PC-3 (cell line): ENCODE measurements at places on chromosomes 3 and 15.

GRCh38 chr3:9673082-9673481, 23.8 kb downstream of the MTMR14 start:
- DNase-seq = no peak

DNA sequence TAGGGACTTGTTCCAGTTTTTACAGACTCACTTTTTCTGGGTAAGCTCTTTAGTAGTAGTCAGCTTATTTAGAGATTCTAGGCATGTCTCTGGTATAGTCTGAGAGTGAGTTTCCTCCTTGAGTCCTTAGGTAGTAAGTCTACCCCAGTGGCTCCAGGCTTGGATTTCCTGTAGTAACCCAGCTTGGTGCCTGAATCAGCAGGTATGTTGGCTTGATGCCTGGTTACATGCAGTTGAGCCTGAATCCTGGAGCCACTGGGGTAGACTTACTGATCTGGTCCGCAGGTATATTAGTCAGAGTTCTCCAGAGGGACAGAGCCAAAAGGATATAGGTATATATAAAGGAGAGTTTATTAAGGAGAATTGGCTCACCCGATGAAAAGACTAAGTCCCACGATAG, 85.8 kb upstream of the RBMS3 start:
- peak; percentile 97 for DNase-seq

DNA sequence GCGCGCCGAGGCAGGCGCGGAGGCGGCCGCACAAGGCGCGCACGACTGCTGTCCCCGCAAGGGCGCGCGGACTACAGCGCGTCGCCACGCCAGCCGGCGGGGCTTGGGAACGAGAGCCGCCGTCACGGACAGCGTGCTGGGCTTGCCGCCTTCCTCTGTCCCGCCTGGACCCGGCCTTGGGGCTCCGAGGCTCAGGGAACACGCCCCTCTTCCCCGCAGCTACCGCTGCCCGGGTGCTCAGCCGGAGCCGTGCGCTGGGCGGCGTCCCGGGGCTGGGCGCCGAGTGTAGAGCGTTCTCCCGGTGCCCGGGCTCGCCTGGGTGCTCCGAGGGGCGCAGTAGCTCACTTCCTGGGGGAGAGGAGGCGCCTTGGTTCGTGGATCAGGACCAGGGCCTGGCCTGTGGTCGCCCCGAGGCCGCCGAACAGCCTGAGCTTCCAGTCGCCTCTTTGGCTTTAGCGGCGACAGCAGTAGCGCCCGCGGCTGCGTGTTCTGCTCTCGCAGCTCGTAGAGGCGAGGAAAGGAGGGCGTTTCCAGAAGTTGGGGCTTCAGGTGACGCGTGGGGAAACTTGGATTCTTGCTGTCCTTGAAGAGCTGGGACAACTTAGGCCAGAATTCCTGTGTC, 226.7 kb upstream of the C2CD4B start:
- peak; percentile 36 for DNase-seq

- peak; percentile 5 for DNase-seq
Observed at GRCh38 chr3:63450634-63451363, 172.7 kb downstream of the SYNPR start.

DNA sequence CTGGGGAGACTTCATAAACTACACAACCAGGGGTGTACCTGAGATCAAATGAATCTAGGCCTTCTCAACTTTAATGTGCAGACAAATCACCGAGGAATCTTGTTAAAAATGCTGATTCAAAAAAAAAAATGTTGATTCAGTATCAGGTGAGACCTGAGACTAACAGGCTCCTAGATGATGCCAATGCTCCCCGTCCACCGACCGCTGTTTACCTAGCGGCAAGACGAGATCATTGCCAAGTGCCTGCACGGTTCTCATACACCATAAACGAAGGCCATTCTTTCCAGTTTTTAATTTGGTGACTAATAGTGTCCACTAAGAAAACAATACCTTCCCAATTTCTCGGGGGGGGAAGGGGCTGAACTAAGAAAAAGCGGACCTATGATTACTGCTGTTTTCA, 2.5 kb upstream of the FSIP1 start:
- DNase-seq = peak; percentile 97

DNA sequence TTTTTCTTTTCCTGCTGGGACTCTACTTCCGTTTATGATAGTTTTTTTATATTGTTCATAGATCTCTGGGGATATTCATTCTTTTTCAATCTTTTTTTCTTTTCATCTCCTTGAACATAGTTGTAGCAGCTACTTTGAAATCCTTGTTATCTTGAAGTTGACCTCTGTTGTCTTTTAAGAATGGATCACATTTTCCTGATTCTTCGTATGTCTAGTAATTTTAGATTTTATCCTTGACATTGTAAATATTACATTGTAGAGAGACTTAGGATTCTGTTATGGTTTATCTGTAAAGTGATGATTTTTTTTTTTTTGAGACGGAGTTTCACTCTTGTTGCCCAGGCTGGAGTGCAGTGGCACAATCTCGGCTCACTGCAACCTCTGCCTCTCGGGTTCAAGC, 20.5 kb downstream of the MKRN2 start:
- no peak for DNase-seq

DNA sequence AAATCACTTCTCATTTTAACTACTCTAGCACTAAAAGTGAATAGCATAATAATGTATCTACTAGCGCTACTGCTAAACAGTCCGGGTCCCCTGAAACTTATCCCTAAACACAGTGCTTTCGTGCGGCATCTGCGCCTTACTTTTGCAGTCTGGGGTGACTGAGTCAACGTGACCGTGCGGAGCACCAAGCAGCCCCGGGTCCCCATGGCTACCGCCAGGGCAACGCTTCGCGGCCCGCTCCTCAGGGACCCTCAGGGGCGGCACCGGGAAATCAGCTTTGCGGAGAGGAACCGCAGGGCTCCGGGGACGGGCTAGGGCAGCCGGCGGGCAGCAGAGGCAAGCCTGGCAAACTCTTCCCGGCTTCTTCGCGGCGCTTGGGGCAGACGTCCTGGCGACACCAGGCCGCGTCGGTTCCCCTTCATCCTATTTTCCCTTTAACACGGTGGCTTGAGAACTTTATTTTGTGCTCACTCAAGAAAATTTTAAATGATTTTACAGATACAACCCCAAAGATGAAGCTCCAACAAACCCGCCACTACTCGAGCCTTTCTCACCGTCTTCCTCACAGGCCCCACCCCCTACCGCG, 757 bp upstream of the DIPK2A start:
- peak; percentile 30 for DNase-seq

DNA sequence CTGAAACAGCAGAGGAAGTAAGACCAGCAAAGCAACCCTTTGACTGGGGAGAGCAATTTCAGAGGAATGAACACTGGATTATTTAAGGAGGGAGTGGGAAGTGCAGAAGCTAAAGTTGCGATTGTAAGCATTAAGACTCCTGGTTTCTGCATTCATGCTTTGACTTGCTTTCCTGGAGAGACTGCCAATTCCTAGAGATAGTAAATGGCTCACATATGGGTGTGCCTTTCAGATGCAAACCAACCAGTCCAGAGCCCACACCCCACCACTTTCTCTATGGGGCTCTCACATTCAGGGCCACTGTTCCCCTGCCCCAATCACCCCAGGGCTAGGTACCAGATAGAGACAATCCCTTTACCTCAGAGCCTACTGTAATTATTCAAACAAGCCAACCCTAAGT, 200.9 kb upstream of the EIF1B start:
- no peak for DNase-seq

- DNase-seq = no peak
Observed at GRCh38 chr15:82774496-82774895, 31.4 kb downstream of the FSD2 start.

DNA sequence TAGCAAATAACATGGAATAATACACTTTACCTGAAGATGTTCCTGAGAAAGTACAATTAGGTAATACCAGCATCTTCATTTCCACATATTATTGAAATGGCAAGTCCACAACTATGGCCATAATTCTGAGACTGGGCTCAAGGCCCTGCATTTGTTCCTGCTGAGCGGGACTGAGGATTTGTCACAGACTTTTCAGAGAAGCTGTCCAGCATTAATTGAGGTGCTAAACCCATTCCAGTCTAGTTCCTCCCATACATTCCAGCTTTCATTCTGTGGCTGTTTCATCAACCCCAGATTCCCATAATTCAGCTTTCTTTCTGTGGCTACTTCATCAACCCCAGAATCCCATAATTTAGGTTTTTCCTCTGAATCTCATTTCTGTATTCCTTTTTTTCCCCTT, 293.4 kb upstream of the GBE1 start:
- DNase-seq = no peak

- DNase-seq = peak; percentile 56
Observed at GRCh38 chr3:98188545-98188944, 22.0 kb downstream of the OR5H15 start.

GRCh38 chr3:66153481-66154443, 67.0 kb upstream of the SLC25A26 start:
- DNase-seq = no peak

GRCh38 chr3:94162700-94163099, 99.8 kb downstream of the NSUN3 start:
- peak; percentile 94 for DNase-seq

- DNase-seq = no peak
Observed at GRCh38 chr3:139746481-139746880, 68.7 kb upstream of the NMNAT3 start.

DNA sequence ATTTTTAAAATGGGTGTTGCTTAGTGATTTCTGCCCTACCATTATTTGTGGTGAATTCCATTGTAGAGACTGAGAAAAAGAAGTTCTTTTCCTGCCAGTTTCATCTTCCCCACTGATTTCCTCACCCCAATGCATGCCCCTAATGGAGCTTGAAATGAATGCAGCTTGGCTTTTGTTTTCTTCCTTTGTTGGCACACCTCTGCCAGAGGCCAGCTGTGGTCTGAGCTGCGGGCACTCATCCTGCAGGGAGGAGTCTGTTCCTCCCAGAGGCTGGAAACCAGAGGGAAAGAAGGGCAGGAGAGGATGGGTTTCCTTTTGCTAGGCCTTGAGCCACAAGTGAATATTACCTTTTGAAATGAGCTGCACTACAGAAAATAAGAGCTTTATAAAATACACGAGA, 9.3 kb upstream of the ST8SIA2 start:
- DNase-seq = no peak

DNA sequence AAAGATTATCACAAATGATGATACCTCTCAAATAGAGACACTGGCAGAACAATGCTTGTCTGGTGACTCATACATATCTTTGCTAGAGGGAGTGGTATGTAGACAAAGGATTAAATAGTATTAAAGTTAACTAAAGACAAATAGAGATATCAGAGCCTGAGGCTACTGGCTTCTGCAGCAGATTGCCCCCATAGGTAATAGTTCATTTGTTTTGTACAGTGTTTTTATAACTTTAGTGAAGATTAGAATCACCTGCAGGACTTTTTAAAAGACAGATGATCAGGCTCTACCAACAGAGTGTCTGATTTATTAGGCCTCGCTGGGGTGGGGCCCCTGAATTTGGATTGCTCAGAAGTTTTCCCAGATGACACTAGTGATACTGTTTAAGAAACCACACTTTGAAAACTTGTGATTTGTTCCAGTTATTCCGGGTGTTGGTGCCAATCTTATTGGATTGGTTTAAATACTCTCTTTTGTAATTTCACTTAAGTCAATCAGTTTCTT, 96.4 kb downstream of the NAALADL2 start:
- peak; percentile 90 for DNase-seq

DNA sequence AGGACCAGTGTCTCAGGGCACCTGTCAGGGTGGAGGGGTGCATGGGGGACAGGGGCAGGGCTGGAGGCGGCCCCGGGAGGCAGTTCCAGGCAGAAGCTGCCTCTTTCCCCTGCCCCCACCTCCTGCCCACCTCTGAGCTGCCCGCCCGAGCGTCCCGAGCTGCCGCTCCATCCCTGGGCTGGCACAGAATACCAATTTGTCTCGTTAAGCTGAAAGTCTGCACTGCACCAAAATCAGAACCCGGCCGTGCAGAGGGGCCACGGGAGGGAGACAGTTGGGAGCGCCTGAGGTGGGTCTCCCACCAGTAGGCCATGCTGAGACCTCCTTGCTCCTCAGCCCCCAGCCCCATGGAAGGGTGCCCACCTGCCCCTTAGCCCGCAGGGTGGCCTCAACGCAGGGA, 1.3 kb upstream of the ATP2B2 start:
- no peak for DNase-seq

DNA sequence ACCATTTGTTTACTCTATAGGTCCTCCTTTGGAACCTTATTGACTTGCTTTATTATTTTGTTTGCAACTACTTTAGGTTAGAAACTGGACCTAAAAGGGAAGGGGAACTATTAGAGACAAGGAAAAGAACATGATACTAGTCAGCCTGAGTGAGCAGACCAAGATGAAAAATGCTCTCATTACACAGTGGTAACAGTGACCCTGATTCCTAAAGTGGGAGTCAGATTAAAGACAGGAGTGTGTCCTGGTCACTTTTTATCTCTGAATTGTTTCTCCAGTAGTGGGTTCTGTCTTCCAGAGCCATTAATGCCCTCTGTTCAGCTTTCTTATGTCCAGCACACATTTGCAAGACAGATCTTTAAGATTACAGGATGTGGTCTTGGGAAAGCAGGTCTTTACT, 124.1 kb downstream of the TMEM108 start:
- DNase-seq = no peak

DNA sequence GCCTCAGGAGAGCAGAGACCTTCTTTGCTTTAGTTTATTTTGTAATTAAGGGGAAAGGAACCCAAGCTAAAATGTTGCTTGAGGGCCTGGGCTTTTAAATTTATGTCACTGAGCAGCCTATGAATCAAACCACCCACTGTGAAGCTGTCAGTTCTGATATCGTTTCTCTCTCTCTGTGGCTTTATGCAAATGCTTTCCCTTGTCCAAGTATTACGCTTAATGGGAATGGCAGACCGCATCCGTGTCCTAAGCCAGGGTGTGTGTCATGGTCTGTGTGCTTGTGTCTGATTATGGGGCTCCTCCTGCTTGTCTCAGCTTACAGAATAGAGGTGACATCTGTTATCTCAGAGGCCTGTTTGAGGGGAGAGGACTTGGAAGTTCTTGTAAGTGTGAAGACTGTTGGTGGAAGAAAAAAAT, 82.4 kb downstream of the EBLN2 start:
- DNase-seq = no peak

- DNase-seq = no peak
Observed at GRCh38 chr15:64747578-64747977, 27.8 kb downstream of the RBPMS2 start.

DNA sequence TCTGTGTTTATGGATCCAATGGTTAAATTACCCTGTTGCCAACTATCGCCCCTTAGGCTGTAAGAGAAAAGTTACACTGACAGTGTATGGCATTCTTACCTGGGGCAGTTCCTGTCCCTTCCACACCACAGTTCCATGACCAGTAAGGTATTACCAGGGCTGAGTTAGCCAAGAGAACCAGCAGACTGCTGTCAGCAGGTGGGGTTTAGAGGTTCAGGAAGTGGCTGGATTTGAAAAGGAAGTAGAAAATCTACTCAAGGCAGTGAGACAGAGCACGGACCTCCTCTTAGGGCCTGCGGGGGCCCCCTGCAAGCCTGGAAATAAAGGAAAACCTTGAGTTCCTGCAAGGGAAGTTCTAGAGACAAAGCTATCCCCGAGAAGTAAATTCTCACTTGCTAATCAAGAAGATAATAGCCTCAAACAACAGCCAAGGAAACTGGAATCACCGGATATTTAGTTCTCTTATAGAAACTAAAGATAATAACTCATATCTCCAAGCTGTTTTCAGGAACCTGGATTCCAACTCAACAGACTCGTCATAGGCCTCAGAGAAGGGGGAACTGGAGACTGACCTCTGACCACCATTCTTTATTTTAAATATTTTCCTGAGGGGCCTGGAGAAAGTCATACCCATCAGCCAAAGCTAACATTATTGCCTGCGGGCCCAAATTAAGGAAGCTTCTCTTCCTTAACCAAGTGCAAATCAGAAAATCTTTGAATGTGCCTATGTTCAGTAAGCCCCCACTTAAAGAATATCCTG, 161.7 kb downstream of the ANXA2 start:
- DNase-seq = no peak

GRCh38 chr15:91936182-91936775, 82.8 kb downstream of the SLCO3A1 start:
- no peak for DNase-seq
